Trophoblast cell (in vitro differentiated cells and primary cell): ENCODE measurements at places on chromosomes 5 and 9.

DNA sequence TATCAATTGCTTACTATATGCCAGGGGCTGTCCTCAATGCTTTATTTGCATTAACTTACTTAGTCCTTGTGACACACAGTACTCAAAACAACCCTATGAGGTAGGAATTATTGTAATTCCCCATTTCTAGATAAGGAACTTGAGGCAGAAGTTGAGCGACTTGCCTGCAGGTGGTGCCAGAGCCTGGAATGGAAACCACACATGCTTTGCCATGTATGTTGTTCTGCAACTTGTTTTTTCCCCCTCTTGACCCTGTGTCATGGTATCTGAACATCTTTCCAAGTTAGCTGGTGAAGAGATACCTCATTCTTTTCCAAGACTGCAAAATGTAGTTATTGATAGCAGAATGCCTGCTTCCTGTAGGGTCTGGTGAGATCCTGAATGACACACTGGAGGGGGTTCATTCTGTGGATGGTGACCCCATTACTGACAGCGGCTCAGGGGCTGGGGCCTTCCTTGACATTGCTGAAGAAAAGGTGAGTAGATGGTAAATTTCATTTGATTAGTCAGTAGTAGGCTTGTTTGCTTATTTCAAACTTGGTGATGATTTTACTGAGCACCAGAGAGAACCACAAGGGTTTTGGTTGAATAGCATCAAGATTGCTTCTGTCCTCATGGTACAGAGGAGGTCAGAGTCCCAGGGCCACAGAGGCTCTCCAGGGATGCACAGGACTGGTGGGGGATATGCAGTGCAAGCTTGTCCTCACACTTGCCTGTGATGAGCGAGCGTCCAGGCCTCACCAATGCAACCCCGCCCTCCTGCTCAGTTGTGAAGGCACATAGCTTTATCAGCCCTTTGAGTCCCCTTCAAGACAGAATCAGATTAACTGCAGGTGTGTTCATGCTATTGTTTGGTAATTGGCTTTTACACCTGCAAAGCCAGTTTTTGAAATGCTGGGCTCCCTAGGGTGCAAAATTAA is 57.0 kb downstream of the COL15A1 start:
- no peak overlapping the region for H3K4me3 ChIP-seq
- no peaks in the 10 kb centered on the region for H3K27me3 ChIP-seq
- H3K4me1 ChIP-seq, result peaks cover 12% of the 10 kb centered on the region

DNA sequence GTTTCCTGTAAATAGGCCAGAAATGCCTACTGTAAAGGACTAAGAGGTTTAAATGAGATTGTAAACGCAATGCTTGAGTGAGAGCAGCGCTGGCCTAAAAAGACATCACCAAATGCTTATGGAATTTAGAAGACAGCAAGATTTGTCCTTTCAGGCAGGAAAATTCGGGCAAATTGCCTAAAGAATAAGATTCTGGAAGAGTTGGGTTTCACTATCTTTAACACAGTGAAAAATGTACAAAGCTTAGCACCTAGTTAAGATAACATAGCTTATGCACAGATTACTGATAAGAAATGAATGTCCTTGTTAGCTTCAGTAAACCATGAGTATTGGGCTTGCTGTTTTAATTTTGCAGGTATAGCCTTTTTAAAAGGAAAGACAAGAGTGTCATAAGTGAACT is 4.7 kb downstream of the FKBP15 start:
- no peak overlapping the region for H3K4me3 ChIP-seq
- no peaks in the 10 kb centered on the region for H3K27me3 ChIP-seq
- H3K4me1 ChIP-seq, result no peaks in the 10 kb centered on the region
- no peak overlapping the region for H3K27ac ChIP-seq

DNA sequence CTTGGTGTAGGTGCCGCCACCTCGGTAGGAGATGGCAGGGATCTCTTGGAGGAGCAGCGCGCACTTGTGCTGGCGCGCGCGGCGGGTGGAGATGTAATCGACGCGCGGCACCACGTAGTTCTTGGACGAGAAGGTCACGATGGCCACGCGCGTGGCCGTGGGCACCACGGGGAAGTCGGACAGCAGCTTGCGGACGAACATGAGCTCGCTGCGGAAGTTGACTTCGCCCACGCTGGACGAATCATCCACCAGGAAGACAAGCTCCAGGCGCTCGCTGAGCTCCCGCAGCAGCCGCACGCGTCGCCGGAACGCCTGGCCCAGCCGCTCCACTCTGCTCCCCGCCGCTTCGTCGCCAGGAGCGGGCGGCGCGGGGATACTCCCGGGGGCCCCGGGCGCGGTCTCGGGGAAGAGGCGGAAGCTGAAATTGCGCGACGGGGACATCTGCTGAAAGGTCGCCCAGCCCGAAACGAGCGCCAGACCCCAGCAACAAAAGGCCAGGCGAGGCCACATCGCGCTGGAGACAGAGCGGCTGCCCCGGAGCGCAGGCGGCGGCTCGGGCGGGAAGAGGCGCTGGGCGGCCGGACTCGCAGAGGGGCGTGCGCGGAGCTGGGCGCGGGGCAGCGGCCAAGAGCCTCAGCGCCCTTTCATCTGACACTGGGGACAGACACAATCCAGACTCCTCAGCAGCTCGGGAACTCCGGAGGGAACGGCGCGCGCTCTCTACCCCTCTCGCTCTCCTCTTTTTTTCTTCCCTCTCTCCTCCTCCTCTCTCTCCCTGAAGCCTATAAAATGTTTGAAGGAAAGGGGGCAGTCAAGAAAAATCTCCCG is at the start of gene SVEP1:
Gene SVEP1 (minus strand): TSS at position 708 of the 828 bp plus-strand sequence. CDS start 198 bp downstream, at position 510.
- no peaks in the 10 kb centered on the region for H3K36me3 ChIP-seq
- DNase-seq, result peak; percentile 7

GRCh38 chr5:135207866-135208265 is 173.8 kb upstream of the PITX1 start:
- H3K27me3 ChIP-seq, result no peaks in the 10 kb centered on the region
- no peaks in the 10 kb centered on the region for H3K36me3 ChIP-seq
- no peak overlapping the region for H3K4me3 ChIP-seq
- H3K27ac ChIP-seq, result no peak overlapping the region
- no peak for DNase-seq

DNA sequence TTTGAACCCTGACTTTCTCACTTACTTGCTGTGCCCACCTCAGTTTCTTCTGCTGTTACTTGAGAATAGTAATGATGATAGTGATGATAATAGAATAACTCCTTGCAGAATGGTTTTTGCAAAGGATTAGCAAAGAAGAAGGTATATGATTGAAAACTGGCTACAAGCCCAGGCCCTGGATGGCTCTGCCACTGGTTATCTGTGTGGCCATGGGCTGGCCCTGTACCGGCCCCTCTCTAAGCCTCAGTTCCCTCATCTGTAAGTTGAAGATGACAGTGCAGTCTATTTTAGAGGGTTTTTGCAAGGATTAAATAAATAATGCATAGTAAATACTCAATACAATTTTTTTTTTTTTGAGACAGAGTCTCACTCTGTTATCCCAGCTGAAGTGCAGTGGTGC is 6.2 kb downstream of the TTLL11 start:
- H3K36me3 ChIP-seq, result no peaks in the 10 kb centered on the region
- no peaks in the 10 kb centered on the region for H3K27me3 ChIP-seq
- no peak overlapping the region for H3K27ac ChIP-seq
- H3K4me1 ChIP-seq, result no peaks in the 10 kb centered on the region
- no peak for DNase-seq

- DNase-seq, result peak; percentile 78
- no peak overlapping the region for H3K4me3 ChIP-seq
- peaks cover 14% of the 10 kb centered on the region for H3K4me1 ChIP-seq
- no peaks in the 10 kb centered on the region for H3K36me3 ChIP-seq
- H3K27ac ChIP-seq, result no peak overlapping the region
These were observed 128.7 kb upstream of the BOD1 start for GRCh38 chr5:173745123-173745522.
